ENCODE measurements at places on chromosomes 12 and 14.

DNA sequence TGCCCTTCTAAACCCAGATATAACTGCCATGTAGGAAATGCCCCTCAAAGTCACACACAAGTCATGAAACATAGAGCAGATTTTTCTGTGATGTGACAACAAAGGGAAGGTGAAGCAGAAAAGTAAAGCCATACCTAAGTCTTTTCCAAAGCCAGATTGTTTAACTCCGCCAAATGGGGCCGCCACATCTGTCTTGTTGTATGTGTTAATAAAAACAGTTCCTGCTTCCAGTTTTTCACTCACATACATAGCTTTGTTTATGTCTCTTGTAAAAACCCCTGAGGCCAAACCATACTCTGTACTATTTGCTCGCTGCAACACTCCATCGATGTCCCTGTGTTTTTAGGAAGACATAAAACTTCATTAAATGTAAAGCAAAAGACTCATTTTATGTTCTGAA, 40.3 kb downstream of the NOPCHAP1 start:
- no peak for DNase-seq

DNA sequence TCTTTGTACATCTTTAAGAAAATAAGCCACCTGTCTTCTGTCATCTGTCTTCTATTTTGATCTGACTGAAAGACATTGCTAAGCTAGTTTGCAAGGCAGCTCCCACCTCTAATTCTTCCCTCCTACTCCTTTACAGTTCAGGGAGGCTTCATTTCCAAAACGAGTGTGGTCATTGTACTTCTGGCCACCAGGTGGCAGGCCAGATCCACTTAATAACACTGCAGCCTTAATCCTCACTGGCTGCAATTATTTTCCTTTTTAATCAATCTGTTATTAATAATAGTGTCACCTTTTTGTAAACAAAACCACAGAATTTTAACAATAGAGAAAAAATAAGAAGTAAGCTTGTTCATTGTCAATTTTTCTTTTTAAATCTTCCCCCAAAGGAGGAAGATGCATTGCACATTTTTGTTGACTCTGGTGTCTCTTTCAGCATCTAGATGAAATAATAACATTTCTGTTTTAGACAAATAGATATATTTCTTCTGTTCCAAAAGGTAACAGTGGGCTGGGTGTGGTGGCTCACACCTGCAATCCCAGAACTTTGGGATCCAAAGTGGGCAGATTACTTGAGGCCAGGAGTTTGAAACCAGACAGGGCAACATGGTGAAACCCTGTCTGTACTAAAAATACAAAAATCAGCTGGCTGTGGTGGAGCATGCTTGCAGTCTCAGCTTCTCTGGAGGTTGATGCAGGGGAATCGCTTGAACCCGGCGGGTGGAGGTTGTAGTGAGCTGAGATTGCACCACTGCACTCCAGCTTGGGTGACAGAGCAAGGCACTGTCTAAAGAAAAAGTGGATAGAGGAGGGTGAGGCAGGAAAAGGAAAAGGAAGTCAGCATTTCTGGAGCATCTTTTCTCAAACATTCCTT, 23.3 kb downstream of the GABARAPL1 start:
- no peak for DNase-seq

- DNase-seq = no peak
These were observed 342.5 kb downstream of the SLC16A7 start for GRCh38 chr12:59938190-59938962.

DNA sequence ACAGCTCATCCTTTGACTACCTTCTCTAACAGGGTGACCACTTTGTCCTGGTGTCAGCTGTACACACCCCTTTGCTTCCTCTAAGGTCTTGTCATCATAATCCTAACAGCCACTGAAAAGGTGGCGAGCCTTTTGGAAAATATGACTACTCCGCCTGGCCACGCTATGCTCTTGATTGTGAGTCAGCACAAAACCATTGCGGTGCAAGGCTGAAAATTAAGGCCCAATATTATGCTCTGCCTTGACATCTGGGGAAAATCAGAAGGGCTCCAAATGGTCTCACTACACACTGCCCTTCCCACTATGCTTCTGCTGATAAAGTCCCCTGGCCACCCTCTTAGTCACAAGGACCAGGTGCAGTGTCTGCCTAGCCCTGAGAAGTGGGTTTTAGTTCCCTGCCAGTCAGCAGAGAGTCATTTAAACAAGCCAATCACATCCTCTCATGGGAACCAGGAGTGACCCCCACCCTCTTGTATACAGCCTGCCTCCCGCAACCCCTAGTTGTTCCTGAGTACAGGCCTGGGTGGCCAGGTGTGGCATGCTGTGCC, 34.3 kb downstream of the FGD6 start:
- peak; percentile 69 for DNase-seq

DNA sequence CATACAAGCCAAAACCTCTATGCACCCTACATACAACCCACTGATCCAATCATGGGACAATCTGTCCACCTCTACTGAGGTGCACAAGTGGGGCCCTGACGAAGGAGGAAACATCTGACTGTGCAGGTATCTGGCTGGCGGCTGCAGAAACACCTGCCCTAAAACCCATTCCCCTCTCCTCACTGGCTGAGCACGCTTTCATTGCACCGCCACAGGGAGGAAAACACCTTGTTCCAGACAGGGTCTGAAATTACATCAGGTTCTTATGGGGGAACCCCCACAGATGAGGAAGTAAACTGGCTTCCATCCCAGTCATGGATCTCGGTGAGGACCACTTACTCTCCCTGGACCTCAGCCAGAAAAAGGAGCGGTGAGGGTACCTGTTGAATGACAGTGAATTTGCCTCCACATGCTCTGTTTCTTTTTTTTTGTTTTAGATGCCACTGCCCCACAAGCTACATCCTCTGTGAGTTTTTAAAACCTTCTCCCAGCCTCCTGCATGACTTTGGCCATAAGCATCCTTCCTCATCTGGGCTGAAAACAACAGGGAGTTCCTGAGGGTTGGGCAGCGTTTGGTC, 23.8 kb upstream of the DGLUCY start:
- no peak for DNase-seq

All from amniotic stem cell (primary cell).